ENCODE measurements at places on chromosomes 7 and 10. TPM values are rescaled to one million over a fixed set of nuclear protein-coding genes. Genes with fewer than 3 reads are reported as not detected.
A peak's percentile ranks its signal among the peaks of the same experiment; 100 is the strongest.

- DNase-seq = no peak
- no peak overlapping the region for H3K4me3 ChIP-seq
- H3K36me3 ChIP-seq = no peaks in the 10 kb centered on the region
- H3K27me3 ChIP-seq = no peaks in the 10 kb centered on the region
- no peak overlapping the region for H3K27ac ChIP-seq
Observed at GRCh38 chr10:74925291-74925690, 98.9 kb downstream of the KAT6B start.

DNA sequence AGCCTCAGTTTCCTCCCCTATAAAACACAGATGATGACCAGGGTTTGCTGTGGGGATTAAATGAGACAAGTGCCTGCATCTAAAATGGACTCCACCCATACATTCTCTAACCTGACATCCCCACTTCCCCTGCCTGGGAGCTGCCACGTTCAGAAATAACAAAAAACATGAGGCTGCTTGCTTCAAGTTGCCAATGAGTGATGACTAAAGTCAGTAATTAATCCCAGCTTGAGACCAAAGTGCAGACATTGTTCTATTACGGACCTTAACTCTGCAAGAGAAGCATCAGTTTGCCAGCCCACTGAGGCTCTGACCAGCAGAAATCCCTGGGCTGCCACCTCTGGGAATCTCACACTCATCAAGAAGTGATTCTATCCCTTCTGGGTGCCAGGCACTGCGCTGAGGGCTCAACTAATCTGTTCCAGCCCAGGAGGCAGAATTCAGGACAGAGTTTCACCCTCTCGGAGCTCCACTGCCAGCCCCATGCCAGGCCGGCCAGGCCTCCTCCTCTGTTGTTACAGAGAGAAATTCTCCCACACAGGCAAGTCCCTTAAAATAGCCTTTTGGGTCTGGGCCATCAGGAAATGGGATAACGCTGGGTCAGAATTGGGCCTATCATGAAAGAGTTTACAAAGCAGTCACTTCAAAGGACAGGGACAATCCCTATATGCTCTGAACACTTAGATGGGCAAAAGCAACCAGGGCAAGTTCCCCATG is 11.4 kb downstream of the SH3PXD2A start:
- no peaks in the 10 kb centered on the region for H3K27me3 ChIP-seq
- H3K27ac ChIP-seq = no peak overlapping the region
- DNase-seq = no peak
- no peaks in the 10 kb centered on the region for H3K36me3 ChIP-seq
- H3K4me3 ChIP-seq = no peak overlapping the region

GRCh38 chr10:91591797-91592174 is 41.1 kb downstream of the PPP1R3C start:
- H3K36me3 ChIP-seq = no peaks in the 10 kb centered on the region
- no peaks in the 10 kb centered on the region for H3K4me1 ChIP-seq
- H3K4me3 ChIP-seq = no peak overlapping the region
- H3K27ac ChIP-seq = no peak overlapping the region

DNA sequence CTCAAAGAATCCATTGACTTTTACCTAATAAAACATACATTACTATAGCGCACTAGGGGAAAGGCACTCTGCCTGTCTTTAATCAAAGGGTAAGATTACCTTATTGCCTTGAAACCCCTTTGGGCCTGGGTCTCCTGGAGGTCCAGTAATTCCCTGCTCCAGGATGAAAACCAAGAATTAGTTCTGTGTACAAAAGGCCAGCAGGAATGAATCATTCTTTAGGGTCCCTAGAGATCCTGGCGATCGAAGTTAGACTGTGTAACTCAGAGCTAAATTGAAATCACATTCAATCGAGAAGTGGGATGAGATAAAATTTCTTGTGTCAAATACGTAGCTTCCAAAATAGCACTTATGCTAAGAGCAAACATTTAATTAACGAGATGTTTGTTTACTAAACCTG is 29.8 kb downstream of the COL28A1 start:
- no peak overlapping the region for H3K4me3 ChIP-seq
- H3K36me3 ChIP-seq = no peaks in the 10 kb centered on the region
- H3K27me3 ChIP-seq = no peaks in the 10 kb centered on the region
- no peaks in the 10 kb centered on the region for H3K4me1 ChIP-seq

DNA sequence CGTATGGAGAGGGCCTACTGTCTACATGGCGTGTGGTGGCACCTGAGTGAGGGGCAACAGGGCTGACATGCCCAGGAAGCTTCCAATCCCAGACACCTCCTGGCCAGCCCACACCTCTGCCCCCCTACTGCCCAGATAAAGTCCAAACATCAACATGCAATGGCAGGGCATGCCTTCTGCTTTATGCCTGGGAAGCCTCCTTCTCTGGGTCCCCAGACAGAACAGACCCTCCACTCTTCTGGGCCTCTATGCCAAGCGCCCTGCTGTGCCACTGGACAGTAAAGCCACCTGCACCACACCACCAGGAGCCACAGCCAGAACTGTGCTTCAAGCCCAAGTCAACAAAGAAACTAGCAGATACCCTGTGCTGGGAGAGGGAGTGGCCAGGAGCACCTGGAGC is 12.5 kb downstream of the TMEM72 start:
- DNase-seq = no peak
- H3K27me3 ChIP-seq = peaks cover 14% of the 10 kb centered on the region
- no peaks in the 10 kb centered on the region for H3K4me1 ChIP-seq

The SH2D4B gene
- total RNA-seq = 0.23 TPM

GRCh38 chr7:104848138-104848990 is 165.6 kb upstream of the KMT2E start:
- H3K27me3 ChIP-seq = peaks cover 23% of the 10 kb centered on the region
- no peaks in the 10 kb centered on the region for H3K36me3 ChIP-seq
- peak; percentile 46 for DNase-seq
- no peak overlapping the region for H3K27ac ChIP-seq
- no peak overlapping the region for H3K4me3 ChIP-seq
- H3K4me1 ChIP-seq = no peaks in the 10 kb centered on the region

GRCh38 chr7:151608031-151608551 is 88.4 kb upstream of the RHEB start:
- no peak for DNase-seq
- no peaks in the 10 kb centered on the region for H3K4me1 ChIP-seq
- H3K27me3 ChIP-seq = no peaks in the 10 kb centered on the region
- peaks cover 8% of the 10 kb centered on the region for H3K36me3 ChIP-seq
- no peak overlapping the region for H3K27ac ChIP-seq

DNA sequence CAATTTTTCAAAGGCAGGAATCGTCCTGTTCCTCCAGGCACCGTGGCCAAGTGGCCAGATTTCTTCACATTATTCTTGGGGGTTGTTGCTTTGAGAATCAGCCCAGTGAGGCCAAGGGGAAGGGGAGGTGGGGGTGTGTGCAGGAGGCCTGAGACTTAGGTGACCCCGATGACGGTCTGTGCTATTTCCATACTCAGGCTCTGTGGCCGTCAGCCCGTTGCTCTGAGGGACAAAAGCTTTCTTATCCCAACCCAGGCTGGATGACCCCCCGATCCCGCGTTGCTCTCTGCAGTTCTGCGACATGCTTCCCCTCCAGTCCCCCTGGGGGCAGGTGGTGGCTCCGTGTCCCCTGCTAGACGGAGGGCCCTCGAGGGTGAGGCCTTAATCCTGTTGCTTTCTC is 14.2 kb downstream of the DOCK1 start:
- DNase-seq = no peak
- no peak overlapping the region for H3K4me3 ChIP-seq
- no peak overlapping the region for H3K27ac ChIP-seq

The NUTM2B gene
- total RNA-seq = 1.4 TPM

The PLAC9 gene
- total RNA-seq = not detected

DNA sequence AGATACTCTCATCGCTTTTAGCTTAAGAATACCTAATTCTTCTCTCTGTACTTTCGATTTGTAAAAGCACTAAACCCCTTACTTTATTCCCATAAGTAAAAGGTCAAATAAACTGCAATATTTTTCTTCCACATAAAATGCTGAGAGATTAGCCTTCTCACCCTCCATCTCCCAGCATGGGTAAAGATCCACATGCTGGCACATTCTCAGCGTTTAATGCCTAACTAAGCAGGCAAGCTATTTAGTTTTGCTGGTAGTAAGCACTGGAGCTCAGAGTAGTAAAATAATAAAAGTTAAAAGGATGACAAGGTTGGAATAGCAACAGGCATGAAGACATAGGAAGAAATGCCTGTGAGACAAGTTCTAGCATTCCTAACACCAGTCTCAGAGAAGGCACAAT is 65.9 kb upstream of the NEBL start:
- no peaks in the 10 kb centered on the region for H3K36me3 ChIP-seq
- H3K27ac ChIP-seq = no peak overlapping the region
- H3K4me3 ChIP-seq = no peak overlapping the region
- no peaks in the 10 kb centered on the region for H3K4me1 ChIP-seq
- no peak for DNase-seq

DNA sequence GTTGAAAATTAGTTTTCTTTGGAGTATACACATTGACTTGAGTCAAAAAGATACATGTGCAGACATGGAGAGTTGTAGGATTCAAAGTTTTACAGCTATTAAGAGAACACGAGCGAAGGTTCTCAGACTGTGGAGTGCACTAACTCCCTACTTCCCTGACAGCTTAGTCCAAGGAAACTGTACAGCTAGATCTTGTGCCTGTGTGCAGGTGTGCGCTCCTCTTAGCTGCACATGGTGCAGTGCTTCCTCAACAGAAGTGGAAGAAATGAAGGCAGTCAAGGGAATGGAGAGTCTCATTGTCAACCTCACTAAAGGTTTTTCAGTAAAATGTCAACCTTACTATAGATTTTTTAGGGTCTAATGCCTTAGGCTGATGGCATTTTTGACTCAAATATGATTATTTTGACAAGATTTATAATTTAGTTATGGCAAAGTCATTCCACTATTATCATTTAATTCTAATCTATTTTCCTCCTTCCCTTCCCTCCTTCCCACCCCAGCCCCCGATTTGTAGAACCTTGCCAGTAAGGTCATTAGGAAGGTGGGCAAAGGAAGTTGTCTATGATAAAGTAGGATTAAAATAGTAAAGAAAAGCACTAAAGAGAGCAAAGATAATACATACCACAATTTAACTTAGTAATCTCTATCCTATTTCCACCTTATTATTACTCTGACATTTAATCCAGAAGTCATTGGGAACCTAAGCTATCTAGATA is 13.6 kb downstream of the PDK4 start:
- no peak overlapping the region for H3K27ac ChIP-seq
- DNase-seq = no peak
- no peaks in the 10 kb centered on the region for H3K27me3 ChIP-seq
- no peaks in the 10 kb centered on the region for H3K36me3 ChIP-seq
- H3K4me1 ChIP-seq = no peaks in the 10 kb centered on the region

The CDHR3 gene
- total RNA-seq = 10.5 TPM

DNA sequence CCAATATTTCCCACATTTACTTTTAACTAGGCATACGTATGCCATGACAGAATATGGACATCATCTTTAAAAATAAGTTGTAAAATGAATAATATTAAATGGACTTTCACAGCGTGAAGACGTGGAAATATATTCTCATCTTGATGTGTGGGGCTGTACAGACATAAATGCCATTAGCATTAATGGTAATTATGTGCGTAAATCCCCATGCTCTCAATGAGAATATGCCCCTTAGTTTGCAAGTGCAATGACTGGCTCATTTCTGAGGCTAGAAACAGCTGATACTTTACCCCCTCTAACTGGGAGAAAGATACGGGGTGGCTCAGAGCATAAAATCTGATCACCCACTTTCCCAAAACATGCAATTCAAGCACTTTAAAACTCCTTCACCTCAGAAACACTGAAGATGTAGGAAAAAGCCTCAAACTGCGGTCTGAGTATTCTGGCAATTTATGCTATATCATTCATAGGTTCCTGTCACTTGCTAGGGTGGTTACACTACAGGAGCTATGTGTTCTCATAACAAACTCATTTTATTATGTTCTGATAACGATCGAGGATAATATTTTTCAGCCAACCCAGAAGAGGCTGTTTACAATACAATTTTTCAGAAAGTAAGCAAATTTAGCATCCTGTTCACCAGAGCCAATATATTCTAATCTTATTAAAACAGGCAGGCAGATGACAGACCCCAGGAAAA is 211.8 kb downstream of the SKAP2 start:
- no peak overlapping the region for H3K4me3 ChIP-seq
- no peaks in the 10 kb centered on the region for H3K27me3 ChIP-seq
- H3K4me1 ChIP-seq = no peaks in the 10 kb centered on the region
- no peak overlapping the region for H3K27ac ChIP-seq
- no peaks in the 10 kb centered on the region for H3K36me3 ChIP-seq

DNA sequence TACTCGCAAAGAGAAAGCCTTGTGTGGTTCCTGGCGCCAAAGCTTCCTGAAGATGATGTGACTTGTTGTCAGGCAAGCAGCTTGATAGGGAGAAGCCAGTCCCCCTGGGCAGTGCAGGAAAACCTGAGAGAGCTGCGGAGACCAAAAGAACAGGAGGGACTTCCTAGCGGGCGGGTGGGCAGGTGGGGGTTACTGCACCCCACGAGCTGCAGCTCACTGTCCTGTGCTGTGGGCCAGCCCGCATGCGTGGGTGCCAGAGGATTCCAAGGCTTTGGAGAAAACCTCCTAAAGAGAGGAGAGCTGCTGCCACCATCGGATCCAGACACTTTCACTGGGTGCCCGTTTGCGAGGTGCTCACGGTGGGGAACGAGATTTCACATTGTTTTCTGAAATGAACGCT is 145.1 kb downstream of the ACTR3B start:
- no peak overlapping the region for H3K4me3 ChIP-seq
- no peak overlapping the region for H3K27ac ChIP-seq
- no peak for DNase-seq
- H3K27me3 ChIP-seq = no peaks in the 10 kb centered on the region

GRCh38 chr10:34191406-34191805 is 623.7 kb downstream of the PARD3 start:
- no peak overlapping the region for H3K4me3 ChIP-seq
- H3K27ac ChIP-seq = no peak overlapping the region
- H3K27me3 ChIP-seq = no peaks in the 10 kb centered on the region
- H3K4me1 ChIP-seq = no peaks in the 10 kb centered on the region
- no peaks in the 10 kb centered on the region for H3K36me3 ChIP-seq

DNA sequence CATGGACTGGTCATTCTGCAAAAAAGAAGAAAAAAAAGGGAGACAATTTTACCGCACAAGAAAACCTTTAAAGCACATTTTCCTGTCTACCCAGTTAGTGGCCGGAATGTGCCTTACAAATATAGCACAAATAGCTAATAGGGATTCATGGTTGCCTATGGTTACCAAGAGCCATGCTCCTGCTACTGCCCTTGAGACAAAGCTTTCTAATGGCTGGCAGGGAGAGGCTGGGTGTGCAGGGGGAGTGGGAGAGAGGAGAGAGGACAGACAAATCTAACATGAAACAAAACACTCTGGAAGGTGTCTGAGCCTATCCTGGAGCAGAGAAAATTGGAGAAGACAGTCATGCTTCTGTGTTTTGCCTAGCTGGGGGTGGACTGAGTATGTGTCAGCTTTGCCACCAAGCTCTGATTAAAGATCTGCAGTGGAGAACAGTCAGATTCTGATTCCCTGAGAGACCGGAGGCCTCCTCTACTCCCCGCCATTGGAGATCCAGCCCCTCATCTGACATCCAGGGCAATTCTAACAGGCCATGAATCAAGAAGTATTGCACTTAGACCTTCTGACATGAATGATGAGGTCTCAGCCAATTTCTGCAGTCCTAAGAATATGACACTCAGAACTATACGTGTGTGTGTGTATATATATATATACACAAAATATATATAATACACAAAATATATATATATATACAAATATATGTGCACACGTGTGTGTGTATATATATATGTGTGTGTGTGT is 80.2 kb downstream of the PRTFDC1 start:
- H3K27me3 ChIP-seq = no peaks in the 10 kb centered on the region
- DNase-seq = no peak
- no peak overlapping the region for H3K27ac ChIP-seq
- peaks cover 12% of the 10 kb centered on the region for H3K4me1 ChIP-seq

- no peaks in the 10 kb centered on the region for H3K36me3 ChIP-seq
- H3K4me3 ChIP-seq = no peak overlapping the region
- no peak overlapping the region for H3K27ac ChIP-seq
- no peaks in the 10 kb centered on the region for H3K27me3 ChIP-seq
- H3K4me1 ChIP-seq = no peaks in the 10 kb centered on the region
- no peak for DNase-seq
Observed at GRCh38 chr7:68682910-68683309, 915.4 kb upstream of the AUTS2 start.
